ENCODE measurements at places on chromosomes 13 and 19.

GRCh38 chr13:26985285-26985878 lies 186.2 kb downstream of the USP12 start:
- peak; percentile 47 for DNase-seq

GRCh38 chr13:113169277-113170272 lies 11.1 kb downstream of the PROZ start:
- DNase-seq: no peak

DNA sequence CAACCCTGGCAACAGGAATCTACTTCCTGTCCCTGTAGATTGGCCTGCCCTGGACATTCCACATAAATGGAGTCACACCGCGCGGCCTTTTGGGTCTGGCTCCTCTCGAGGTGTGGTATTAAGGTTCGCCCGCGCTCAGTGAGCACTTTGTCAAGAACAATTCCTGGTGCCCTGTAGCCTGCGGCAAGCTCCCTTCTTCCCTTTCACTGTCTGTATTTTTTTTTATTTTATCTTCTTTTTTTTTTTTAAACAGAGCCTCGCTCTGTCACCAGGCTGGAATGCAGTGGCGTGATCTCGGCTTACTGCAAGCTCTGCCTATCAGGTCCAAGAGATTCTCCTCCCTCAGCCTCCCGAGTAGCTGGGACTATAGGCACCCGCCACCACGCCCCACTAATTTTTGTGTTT lies 28.3 kb downstream of the PEX11G start:
- no peak for DNase-seq

- DNase-seq: no peak
These were observed 872.3 kb downstream of the SLITRK1 start for GRCh38 chr13:83009987-83010386.

DNA sequence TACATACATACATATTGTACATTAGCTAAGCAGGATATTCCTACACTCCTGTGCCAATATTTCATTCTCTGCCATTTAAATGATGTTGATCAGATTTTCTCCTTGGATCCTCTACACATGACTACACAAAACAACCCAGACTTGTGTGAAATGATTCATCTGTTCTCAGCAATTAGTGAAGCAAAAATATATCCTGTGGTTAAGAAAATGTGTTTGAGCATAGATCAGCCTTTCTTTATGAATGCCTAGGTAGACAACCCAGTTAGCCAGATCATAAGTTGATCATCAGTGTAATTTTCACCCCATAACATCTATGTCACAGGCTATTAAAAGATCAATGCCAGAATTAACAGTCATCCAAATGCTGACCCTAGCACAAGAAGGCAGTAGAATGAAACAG lies 275.2 kb upstream of the EDNRB start:
- no peak for DNase-seq

GRCh38 chr13:48263196-48263595 lies 30.2 kb downstream of the ITM2B start:
- no peak for DNase-seq

DNA sequence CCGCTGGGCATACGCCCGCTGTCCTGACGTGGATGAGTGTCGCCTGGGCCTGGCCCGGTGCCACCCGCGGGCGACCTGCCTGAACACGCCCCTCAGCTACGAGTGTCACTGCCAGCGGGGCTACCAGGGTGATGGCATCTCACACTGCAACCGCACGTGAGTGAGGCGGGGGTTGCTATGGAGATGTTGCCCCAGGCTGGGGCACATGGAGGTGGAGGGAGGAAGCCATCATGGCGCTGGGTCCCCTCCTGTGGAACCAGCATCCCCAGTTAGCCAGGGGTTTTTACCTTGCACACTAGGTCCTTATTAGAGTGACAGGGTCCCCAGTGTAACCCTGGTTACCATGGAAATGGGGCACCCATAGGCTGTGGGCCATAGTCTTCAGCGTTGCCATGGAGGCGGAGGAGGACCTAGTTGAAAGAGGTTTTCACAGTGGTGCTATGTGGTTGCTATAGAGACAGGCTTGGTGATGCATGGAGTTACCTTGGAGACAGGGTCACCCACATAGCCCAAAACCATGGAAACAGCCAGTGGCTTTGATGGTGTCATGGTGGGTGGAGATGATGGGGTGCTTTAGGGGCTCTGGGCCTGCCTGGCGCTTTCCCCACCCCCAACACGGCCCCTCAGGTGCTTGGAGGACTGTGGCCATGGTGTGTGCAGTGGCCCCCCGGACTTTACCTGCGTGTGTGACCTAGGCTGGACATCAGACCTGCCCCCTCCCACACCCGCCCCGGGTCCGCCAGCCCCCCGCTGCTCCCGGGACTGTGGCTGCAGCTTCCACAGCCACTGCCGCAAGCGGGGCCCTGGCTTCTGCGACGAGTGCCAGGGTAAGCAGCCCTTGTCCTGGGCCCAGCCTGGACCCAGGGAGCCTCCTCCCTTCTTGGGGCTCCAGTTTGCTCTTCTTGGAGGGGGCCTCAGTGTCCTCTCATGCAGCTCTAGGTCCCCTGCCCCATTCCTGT lies 27.1 kb downstream of the MEGF8 start:
- DNase-seq: no peak

DNA sequence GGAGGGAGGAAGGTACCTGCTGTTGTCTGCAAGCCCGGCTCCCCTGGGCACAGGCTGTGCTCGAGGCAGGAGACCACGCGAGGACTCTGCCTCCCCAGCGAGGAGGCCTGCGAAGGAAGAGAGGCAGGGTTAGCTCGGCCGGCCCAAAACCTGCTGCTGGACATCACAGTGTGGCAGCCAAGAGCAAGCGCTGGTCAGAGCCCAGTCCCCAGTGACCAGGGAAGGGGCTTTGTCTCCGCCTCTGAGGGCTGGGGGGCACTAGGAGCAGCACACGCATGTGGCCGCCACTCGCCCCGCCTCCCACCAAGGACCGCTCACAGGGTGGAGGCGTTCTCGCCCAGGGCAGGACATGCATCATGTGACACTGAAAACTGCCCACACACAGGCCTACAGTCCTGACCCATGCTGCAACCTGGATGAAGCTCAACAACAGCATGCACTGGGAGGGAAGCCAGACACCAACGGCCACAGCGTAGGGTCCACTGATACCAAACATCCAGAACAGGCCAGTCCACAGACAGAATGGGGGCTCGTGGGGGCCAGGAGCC lies 8.5 kb downstream of the MIER2 start:
- DNase-seq: no peak

- DNase-seq: no peak
These were observed 102.6 kb upstream of the RNF113B start for GRCh38 chr13:98279473-98280175.

DNA sequence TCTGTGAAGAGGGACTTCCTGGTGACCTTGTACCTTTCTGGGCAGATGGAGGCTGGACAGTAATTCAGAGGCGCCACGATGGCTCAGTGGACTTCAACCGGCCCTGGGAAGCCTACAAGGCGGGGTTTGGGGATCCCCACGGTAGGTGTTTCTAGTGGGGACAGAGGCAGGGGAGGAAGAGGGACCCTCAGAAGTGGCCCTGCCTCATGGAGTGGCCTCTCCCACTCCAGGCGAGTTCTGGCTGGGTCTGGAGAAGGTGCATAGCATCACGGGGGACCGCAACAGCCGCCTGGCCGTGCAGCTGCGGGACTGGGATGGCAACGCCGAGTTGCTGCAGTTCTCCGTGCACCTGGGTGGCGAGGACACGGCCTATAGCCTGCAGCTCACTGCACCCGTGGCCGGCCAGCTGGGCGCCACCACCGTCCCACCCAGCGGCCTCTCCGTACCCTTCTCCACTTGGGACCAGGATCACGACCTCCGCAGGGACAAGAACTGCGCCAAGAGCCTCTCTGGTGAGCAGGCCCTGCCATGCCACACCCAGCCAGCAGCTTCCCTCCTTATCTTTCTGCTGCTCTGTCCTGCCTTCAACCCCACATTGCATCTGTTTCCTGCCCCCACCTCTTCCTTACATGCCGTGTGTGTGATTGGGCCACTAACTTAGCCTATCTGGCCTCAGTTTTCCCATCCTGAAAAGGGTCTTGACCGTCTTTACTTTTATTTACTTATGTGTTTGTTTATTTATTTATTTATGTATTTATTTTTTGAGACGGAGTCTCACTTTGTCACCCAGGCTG lies 7.3 kb downstream of the ANGPTL4 start:
- DNase-seq: no peak

- no peak for DNase-seq
These were observed 40.8 kb downstream of the CHST8 start for GRCh38 chr19:33662391-33663092.

DNA sequence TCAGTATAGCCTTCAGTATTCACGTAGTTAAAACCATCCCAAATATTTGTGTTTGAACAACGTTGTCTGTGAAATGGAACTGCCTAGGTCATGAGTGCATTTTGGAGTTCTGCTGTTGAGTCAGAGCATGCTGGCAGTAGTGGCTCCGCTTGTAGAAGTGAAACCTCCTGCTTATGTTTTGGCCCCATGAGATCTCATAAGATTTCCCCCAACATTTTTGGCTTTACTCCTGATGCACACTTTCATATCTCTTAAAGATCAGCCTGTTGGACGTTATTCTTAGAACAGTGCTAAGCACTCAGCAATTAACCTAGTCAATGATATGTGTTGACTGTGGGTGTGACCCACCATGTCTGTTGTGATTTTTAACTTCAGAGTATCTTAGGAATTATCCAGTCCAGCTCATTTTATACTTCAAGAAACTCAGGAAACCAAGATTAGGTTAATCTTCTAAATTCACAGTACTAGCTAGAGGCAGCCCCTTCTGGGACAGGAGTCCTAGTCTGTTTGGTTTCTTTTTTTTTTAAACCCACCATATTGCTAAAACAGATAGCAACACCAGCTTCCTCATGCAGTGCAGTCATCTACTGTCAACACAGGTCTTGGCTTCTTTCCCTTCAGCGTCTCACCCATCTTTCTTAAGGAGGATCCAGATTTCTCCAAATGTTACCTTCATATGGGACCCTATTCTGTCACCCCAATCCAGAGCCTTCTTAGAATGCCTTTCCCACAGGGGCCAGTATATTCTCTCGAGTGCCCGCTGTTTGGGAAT lies 26.2 kb downstream of the RAP2A start:
- no peak for DNase-seq

DNA sequence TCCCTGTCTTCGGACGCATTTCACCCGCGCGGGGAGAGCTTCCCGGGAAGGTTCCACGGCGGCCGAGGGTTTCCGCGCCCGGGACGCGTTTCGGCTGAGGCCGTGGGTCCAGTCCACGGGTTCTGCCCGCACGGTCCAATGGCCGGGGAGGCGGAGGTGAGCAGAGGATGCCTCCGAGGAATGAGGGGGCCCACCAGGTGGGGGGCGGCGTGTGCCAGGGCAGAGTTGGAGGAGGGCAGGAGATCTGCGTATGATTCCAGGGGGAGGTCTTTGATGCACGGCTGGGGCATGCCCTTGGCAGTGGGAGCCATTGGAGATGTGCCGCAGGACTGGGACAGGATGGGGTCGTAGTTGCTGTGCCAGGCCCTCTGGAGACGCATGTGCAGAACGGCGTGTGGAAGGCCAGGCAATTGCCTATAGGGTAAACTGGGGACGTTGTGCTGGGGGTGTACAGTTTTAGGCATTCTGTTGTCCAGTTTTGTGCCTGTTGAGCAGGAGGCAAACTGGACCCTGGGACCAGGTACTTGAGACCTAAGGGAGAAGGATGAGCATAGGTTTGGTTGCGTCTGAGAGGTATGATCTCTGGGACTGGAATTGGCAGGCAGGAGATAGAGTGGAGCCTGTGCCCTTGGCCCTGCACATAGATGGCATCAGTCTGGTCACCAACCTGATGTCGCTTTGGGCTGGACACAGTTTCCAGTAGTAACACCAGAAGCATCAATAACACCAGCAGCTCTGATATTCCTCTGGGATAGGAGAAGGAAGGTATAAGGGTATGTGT lies 751 bp downstream of the ZNF584 start:
- DNase-seq: no peak

DNA sequence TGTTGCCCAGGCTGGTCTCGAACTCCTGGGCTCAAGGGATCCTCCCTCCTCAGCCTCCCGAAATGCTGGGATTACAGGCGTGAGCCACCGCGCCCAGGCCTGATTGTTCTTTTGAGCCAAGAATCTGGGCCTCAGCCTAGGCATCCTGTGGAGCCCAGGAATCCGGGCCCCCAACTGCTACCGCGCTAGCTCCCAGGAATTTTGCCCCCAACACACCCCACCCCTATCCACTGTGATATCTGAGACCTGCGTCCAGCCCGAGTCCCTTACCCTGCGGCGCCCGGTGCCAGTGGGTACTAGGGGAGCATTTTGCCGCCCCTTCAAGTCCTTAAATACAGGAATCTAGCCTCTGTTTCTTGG lies 838 bp upstream of the MYADM start:
- DNase-seq: no peak

DNA sequence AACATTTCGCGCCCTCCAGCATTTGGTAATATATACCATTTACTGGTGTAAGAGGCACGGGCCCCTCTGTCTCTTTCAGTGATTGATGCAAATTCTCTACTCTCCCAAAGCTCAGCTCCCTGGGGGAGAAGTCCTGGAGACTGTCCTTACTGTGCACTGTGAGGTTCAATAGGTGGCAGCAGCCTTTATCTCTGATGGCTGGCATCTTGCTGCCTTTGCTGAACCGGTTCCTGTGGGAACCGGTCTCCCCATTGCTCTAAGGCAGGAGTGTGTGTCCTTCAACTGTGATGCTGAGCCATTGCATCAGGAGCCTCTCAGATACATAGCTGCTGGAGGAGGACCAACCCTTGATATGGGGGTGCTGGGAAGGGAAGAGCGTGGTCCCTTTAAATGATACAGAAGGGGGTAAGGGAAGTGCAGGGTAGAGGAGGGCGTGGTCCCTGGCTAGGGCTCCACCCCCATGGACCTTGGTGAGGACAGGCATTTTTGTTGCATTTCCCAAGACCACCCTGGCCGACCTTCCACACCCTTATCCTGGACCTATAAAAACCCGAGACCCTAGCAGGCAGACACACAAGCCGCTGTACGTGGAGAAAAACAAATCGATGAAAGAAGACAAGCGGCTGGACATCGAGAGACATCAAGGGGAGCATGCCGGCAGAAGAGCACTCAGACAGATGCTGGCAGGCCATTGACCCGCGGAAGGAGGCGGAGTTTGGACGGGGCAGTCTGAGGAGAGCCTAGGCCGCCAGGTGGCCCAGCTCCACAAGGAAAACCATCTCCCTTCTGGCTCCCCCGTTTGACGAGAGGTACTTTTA lies 41.1 kb upstream of the GTF3A start:
- no peak for DNase-seq

GRCh38 chr13:33262997-33263396 lies 22.6 kb downstream of the STARD13 start:
- no peak for DNase-seq

- no peak for DNase-seq
These were observed 7.7 kb downstream of the REXO1 start for GRCh38 chr19:1840541-1841115.

DNA sequence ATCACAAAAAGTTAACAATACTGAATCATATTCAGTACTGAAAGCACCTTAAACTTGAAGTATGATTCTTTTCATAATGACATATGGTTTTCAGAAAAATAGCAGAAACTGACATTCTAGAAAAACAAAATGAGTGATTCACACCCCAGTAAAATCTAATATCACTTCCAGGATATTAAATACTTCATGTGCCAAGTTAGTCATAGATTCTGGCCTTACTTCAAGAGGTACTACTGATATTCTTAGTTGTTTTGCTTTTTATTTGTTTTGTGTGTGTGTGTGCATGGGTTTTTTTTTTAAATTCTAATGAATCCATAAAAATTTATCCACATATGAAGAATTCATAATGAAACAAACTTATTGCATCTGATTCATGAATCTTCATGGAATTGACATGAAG lies 207.9 kb upstream of the UFM1 start:
- no peak for DNase-seq

Data from activated CD8-positive, alpha-beta memory T cell treated with anti-CD3 and anti-CD28 coated beads for 4 hours (primary cell).